ENCODE measurements at places on chromosomes 11 and 22. TPM values are rescaled to one million over a fixed set of nuclear protein-coding genes. Genes with fewer than 3 reads are reported as not detected.

ZNF215 gene
- 0.42 TPM for total RNA-seq

PUS3 gene
- 15.5 TPM for total RNA-seq

MS4A14 gene
- 1.1 TPM for total RNA-seq

H19 gene
- 238 TPM for total RNA-seq

SLC25A17 gene
- total RNA-seq, result 17.5 TPM

OR4D5 gene
- total RNA-seq, result not detected

KCNQ1OT1 gene
- total RNA-seq, result 0.93 TPM

PRG3 gene
- 4.9 TPM for total RNA-seq

PDGFB gene
- total RNA-seq, result 0.98 TPM

OR9G4 gene
- not detected for total RNA-seq

APOA4 gene
- 0.89 TPM for total RNA-seq
